Lung (tissue), 17 donors: ENCODE measurements at places on chromosomes 12 and 14.

- H3K27ac ChIP-seq, result no peak overlapping the region
- no peaks in the 10 kb centered on the region for H3K4me1 ChIP-seq
- no peaks in the 10 kb centered on the region for H3K36me3 ChIP-seq
- H3K27me3 ChIP-seq, result no peaks in the 10 kb centered on the region
These were observed 407.3 kb upstream of the FLRT2 start for GRCh38 chr14:85122690-85123089.

GRCh38 chr12:118064608-118065007 is 3.6 kb upstream of the WSB2 start:
- no peak overlapping the region for H3K4me3 ChIP-seq
- peak; percentile 15 for DNase-seq
- peaks cover 20% of the 10 kb centered on the region for H3K4me1 ChIP-seq
- H3K36me3 ChIP-seq, result no peaks in the 10 kb centered on the region

DNA sequence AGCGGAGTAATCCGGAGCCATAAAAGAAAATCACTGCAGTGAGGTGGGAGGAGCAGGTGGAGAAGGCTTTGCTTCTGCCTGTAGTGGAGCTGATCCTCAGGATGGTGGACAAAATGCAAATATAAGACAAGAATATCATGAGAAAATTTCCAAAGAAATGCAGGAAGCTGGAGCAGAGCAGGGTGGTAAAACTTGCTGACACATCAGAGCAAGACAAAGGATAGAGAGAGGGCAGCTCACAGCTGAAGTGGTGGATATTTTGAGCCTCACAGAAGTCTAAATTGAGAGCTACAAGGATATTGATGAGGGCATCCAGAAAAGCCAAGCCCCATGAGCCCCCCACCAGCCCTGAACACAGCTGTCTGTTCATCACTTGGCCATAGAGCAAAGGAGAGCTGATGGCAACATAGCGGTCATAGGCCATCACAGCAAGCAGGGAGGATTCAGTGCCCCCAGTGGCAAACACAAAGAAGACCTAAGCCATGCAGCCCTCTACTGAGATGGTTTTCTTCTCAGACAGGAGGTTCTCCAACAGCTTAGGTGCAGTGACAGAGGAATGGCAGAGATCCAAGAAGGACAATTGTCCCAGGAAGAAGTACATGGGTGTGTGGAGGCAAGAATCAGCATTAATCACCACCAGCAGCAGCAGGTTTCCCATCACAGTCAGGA is 30.0 kb upstream of the ANP32D start:
- DNase-seq, result no peak
- H3K27ac ChIP-seq, result no peak overlapping the region
- H3K4me1 ChIP-seq, result no peaks in the 10 kb centered on the region
- H3K4me3 ChIP-seq, result no peak overlapping the region
- no peaks in the 10 kb centered on the region for H3K27me3 ChIP-seq
- no peaks in the 10 kb centered on the region for H3K36me3 ChIP-seq

DNA sequence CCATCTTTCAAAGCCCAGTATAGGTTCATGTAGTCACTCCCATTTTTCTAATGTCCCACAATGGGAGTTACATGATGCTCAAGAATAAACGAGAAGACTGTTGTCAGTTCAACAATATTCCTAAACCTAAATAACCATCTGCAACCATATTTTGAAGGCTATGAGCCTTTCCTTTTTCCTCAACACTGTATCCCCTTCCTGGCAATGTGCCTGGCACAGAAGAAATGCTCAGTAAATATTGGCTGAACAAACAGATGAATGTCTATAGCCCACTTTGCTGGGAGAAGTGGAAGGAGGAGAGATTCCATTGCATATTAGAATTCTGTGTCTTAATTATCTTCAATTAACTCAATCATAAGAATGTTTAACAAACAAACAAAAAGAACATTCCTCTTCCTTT is 6.1 kb downstream of the ARMH4 start:
- no peaks in the 10 kb centered on the region for H3K27me3 ChIP-seq
- H3K36me3 ChIP-seq, result no peaks in the 10 kb centered on the region
- H3K27ac ChIP-seq, result no peak overlapping the region
- DNase-seq, result peak; percentile 48
- H3K4me1 ChIP-seq, result no peaks in the 10 kb centered on the region
- H3K4me3 ChIP-seq, result no peak overlapping the region

DNA sequence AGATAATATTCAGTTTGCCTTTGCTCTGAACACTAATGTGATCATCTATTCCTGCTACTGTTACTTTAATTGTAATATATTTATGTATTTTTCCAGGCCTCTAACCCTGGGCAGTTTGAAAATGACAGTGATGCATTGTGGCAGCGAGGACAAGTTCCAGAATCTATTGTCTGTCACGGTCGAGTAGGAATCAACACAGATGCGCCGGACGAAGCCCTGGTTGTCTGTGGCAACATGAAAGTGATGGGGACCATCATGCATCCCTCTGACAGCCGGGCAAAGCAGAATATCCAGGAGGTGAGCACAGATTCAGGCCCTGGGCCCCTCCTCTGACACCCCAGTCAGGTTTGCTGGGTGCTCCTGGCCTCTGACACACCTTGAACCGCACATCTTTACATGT is 78.5 kb downstream of the MYRFL start:
- no peak overlapping the region for H3K27ac ChIP-seq
- H3K27me3 ChIP-seq, result no peaks in the 10 kb centered on the region
- peaks cover 8% of the 10 kb centered on the region for H3K4me1 ChIP-seq
- no peaks in the 10 kb centered on the region for H3K36me3 ChIP-seq
- DNase-seq, result no peak
